Stimulated activated CD4-positive, alpha-beta T cell treated with anti-CD3 and anti-CD28 coated beads, Interleukin-1b, Interleukin-23, amount 100 ng/mL, for 4 hours (primary cell): ENCODE measurements at places on chromosomes 11 and 22.
A peak's percentile ranks its signal among the peaks of the same experiment; 100 is the strongest.

DNA sequence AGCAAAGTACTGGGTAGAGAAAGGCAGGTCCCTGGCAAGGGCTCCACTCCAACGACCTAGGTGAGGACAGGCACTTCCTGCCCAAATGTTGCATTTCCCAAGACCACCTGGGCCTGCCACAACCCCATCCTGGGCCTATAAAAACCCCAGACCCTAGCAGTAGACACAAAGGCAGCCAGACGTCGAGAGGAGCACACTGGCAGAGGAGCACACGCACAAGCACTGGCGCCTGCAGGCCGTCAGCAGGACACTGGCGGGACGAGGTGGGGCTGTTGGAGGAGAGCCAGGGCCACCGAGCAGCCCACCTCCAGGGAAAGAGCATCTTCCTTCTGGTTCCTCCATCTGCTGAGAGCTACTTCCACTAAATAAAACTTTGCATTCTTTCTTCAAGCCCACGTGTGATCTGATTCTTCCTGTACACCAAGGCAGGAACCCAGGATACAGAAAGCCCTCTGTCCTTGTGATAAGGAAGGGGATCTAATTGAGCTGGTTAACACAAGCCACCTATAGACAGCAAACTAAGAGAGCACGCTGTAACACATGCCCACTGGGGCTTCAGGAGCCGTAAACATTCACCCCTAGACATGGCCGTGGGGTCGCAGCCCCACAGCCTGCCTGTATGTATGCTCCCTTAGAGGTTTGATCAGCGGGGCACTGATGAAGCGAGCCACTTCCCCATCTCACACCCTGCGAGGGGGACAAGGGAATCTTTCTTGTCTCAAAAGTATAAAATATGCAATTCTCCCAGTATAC, 89.7 kb upstream of the MTMR2 start:
- DNase-seq: no peak

DNA sequence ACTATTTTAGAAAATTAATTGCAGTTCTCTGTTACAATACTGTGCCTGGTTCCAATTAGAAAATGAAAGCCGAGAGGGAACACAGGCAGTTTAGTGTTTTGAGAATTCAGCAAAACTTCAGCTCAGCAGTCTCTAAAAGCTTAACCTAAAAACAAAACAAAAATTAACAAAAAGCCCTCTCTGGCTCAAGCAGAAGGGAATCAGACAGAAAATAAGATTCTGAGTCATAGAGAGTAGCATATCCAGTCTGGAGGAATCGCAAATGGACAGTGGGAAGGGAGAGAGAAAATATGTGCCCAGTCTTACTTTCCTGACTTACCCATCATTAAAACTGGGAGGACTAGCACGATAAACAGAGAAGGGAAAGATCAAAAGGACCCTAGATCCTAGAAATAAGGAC, 38.1 kb upstream of the CHRM4 start:
- no peak for DNase-seq

GRCh38 chr11:20213790-20214189, 53.5 kb upstream of the DBX1 start:
- DNase-seq: no peak

DNA sequence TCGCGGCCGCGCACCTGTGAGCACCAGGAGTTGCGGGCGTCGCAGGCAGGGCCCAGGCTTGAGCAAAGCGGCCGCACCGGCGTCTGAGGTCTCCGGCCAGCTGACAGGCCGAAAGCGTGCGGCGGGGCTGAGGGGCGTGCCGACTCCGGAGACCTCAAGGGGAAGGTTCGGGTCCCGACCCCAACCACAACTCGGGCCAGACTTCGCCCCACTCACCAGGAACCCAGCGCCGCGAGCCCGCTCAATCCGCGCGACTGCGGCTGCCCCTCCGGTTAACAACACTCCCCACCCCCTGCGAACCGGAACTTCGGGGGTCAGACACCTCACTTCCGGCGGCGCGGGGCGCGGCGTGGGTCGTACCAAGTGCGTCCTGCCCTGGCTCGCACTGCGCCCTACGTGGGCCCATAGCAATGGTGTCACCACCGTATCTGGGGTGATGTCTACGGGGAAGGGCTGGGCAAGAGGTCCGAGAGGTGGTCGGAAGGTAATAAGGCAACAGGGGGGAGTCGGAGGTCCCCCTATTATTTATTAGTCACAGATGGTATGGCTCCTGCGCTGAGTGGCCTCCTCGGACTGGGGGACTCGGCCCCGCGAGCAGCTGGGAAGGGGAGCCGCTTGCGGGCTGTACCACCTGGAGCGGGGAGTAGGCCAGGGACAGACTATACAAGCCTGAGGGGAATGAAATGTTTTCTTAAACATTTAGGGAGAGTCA, at the start of gene SYVN1:
Gene SYVN1 (minus strand): TSS at position 280 of the 712 bp plus-strand sequence. CDS start 918 bp downstream, outside the sequence.
- peak; percentile 89 for DNase-seq

DNA sequence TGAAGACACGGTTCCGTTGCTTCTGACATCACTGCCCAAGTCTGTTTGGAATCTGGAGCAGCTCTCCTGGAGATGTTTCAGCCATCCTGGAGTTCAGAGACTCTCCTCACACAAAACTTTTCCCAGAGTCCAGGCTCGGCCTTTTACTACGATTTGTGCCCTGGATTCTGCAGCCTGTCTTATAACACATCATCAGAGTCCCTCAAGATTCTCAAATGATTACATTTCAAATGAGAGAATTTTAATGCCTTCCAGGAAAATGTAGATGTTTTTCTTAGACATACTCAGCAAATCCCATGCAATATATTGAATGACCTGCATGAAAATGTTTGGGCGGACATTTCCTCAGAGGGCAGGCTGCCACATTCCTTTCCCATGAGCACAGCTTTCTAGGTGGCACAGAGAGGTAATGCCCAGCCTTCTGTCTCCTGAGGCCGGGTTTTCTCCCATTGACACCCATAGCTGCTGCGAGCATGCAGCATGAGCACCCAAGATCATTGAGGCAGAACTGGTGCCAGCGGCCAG, 129.1 kb downstream of the SNX19 start:
- DNase-seq: no peak
